T-helper 17 cell (primary cell): ENCODE measurements at places on chromosomes 3 and 15. TPM values are rescaled to one million over a fixed set of nuclear protein-coding genes. Genes with fewer than 3 reads are reported as not detected.

DNA sequence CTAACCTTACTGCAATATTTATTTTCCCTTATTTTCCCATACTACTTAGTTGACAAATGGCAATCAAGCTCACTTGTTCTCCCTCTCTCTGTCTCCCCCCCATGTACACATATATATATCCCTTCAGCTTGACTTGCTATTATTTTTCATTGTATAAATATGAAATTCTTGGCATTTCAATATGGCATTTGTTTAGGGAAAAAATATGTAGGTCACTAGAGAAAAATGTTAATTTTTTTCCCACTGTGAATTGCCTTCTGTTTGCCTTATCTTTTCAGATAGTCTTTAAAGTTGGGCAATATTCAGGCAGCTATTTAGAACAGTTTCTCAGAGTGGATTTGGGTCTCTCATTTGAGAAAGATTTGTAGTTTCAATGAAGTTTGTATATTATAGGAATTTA is 62.8 kb upstream of the UTS2B start:
- no peak for DNase-seq

GRCh38 chr3:162437480-162437879 is 940.9 kb downstream of the OTOL1 start:
- DNase-seq = no peak

- peak; percentile 61 for DNase-seq
These were observed 78.6 kb downstream of the ABHD5 start for GRCh38 chr3:43769097-43769884.

GRCh38 chr3:41369838-41370237 is 170.5 kb downstream of the CTNNB1 start:
- DNase-seq = no peak

DNA sequence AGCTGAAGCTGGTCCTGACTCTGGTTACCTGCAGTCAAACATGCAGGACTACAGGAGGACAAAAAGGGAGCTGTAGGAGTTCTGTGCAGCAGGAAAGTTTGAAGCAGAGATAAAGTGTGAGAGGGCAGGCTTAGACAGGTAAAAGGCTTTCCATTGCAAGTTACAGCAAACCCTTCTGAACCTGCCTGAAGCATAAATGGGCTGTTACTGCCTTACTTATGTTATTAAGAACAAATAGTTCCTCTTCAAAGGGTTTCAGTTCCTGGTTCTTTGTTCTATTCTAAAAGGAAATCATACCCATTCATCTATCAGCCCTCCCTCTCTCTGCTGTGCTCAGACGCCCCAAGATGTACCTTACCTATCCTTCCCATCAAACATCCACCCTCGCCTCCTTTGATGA is 52.4 kb upstream of the CACNA2D3 start:
- no peak for DNase-seq

DNA sequence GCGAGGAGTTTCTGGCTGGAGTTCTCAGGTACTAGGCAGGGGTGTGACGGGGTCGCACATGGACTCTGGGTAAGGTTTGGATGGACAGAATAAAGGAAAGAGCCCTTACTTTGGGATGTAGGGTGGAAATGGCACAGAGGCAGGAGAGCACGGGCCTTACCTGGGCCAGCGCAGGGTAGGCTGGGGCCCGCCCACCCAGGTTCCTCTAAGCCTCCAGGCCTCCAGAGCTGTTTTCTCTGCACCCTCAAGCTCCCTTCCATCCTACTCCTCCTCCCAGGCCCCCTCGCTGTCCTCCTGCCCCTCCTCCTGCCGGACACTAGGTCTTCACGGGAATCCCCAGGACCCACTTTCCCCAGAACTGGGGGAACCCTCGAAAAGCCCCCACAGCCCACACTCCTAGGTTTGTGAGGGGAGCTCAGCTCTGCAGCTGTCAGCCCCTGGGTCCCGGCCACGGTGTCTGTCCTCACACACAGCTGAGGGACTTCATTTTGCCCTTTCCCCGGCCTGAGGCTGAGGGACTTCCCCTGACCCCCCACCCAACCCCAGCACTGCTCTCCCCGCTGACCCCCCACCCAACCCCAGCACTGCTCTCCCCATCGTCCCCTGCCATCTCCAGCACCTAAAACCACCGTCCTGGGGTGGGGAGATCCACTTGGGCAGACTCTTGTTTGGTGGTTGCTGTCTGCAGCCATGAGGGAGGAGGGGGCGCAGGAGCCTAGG is 53.0 kb upstream of the PCSK6 start:
- no peak for DNase-seq

DNA sequence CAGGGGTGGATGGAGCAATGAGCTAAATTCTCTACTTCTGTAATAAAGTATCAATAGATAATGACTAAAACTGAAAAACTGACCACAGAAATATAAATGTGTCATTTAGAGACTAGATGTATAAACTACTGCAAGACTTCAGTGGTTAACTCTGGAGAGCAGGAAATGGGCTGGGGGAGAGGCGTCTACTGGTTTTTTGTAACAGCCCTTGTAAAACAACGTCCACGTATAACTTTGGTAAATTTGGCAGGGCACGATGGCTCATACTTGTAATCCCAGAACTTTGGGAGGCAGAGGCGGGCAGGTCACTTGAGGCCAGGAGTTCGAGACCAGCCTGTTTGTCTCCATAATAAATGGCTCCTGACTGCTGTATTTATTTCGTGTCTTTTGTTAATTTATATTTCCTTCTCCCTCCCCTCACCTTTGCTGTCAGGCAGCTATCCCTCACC is 12.5 kb downstream of the RAB27A start:
- DNase-seq = no peak

DNA sequence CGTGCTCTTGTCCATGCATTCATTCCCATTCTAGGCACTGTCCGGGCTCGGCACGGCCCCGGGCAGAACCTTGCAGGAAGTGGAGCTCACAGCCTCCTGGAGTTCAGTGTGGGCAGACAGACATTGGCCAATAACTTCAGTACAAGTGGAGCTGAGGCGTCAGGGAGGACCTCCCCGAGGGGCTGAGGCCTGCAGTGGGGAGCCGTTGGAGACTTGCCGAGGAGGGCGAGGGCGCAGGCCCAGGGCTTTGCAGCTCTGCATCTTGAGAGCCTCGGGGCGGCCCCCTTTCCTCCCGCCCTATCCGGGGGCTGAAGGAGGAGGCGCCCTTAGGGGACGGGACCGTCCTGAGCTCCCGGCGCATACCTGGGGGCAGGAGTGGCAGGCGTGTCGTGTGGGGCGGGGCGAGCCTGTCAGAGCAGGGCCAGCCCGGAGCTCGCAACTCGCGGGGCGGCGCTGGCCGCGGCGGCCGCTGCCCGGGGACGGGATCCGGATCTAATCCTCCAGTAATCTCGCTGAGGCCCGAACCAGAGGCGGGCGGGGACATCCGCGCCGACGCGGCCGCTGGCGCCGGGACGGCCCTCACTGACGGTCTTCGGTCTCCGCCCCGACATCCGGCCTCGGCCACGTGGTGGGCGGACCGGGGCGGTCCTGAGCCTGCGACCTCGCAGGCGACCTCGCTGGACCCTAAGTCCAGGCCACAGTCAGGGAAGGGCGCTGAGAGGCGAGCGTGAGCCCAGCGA is at the start of gene ACY1:
Gene ACY1, plus strand, starts transcription at position 698 of the 740 bp plus-strand sequence. CDS start 530 bp downstream, outside the sequence.
- DNase-seq = peak; percentile 73

Gene TAGLN3
- not detected for total RNA-seq

Gene NR1I2
- 0.20 TPM for total RNA-seq

Gene TEX55
- not detected for total RNA-seq

Gene ABCF3
- 120 TPM for total RNA-seq
